ENCODE measurements at places on chromosomes 1 and 21. TPM values are rescaled to one million over a fixed set of nuclear protein-coding genes. Genes with fewer than 3 reads are reported as not detected.
A peak's percentile ranks its signal among the peaks of the same experiment; 100 is the strongest.

GRCh38 chr1:231497629-231498152 is 30.8 kb upstream of the TSNAX start:
- no peak for DNase-seq

The CLIC6 gene
- total RNA-seq = not detected

The C4BPA gene
- total RNA-seq = not detected

DNA sequence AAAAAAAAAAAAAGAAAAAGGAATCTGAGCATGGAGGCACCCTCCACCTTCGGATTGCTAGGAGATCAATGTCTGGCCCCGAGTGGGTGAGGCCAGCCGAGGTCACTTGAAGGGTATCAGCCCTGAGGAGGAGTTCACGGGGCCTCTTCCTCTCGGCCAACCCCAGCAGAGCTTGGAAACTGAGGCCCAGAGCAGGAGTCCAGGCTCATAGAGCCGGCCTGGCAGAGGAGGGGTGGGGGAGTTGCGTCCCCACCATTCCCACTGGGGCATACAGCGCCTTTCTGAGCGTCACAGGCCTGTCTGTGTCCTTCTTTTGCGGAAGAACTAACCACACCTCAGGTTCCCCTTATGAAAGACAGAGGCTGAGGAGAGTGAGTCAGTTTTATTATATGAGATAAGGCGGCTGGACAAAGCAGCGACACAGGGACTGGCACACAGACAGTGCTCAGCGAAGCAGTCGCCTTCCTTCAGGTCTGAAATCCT is 17.1 kb upstream of the EPHA2 start:
- peak; percentile 90 for DNase-seq

The STIL gene
- total RNA-seq = 26.2 TPM

The CYP4A11 gene
- total RNA-seq = not detected

The SH2D2A gene
- 6.9 TPM for total RNA-seq

DNA sequence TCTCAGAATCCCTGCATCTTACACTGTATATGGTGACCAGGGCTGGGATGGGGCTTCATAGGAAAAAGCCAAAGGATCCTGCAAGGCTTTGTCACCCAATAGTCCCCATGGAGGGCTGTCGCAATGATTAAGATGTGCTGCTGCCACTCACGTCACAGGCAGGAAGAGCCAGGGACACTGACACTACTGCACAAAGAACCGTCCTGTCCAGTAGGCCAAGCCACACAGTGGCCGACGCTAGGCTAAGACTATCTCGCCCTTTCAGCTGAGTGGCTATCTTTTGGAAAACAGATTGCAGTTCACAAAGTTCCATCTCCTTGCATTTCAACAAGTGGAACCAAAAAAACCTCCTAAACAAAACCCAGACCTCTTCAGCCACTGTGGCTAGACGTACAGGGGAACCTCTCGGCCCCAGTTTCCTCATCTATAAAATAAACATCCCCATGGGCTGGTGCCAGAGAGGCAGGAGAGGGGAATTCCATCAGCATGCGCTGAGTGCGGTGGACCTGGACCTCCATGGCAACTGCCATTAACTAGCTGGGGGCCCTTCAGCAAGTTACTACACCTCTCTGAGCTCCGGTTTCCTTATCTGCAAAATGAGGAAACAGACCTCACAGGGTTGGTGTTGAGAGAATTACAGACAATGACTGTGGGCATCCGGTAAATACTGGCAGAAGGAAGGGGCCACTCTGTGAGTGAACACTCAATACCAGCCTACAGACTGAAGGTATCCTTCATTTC is 8.7 kb downstream of the CAPZB start:
- no peak for DNase-seq

- DNase-seq = no peak
Observed at GRCh38 chr1:62025154-62025553, 169.5 kb upstream of the L1TD1 start.

GRCh38 chr1:28417441-28417922 is 47.9 kb downstream of the PHACTR4 start:
- peak; percentile 63 for DNase-seq

The CCDC30 gene
- 0.46 TPM for total RNA-seq

Data from PC-3 (cell line).